Uterus (tissue), 4 donors: ENCODE measurements at places on chromosomes 2 and 18. TPM values are rescaled to one million over a fixed set of nuclear protein-coding genes. Genes with fewer than 3 reads are reported as not detected.

DNA sequence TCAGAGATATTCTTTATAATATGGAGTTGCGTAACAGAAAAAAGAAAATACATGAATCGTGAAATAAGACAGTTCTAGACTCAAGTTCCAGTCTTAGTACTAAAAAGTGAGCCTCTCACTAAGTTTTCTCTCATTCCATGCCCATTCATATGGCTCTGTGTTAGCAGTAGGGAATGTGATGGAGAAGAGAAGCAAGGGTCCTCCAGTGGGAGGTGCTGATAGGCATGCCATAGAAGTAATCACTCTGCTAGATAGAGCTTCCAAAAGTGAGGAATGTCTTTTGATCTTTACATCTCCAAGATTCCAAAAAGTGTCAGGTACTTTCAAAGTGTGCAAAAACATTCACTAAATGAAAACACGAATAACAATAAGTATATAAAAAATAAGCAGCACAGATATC, 678.4 kb downstream of the DCDC2C start:
- no peak for DNase-seq

- no peak for DNase-seq
Observed at GRCh38 chr2:173058097-173058496, 17.5 kb upstream of the MAP3K20 start.

DNA sequence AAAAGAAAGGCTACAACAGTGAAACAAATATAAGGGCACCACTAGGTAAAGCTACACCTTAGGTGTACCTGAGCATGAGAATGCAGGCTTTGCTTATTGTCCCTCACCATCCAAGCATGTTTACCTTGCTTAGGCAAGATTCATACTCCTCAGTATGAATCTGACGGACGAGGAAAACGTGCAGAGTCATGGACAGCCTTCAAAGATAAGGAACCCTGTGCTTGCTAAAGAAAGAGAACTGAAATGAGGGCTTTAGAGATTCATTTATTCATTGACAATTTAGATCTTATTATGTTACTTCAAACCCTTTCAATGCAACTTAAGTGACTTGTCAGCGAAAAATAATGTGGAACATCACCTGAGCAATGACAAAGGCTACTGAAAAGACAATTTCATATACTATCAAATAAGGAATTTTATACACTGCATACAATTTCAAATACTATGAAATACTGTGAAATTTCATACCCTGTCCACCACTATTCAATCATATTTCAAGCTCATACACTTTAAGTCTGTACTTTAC, 21.7 kb downstream of the CLASP1 start:
- no peak for DNase-seq

DNA sequence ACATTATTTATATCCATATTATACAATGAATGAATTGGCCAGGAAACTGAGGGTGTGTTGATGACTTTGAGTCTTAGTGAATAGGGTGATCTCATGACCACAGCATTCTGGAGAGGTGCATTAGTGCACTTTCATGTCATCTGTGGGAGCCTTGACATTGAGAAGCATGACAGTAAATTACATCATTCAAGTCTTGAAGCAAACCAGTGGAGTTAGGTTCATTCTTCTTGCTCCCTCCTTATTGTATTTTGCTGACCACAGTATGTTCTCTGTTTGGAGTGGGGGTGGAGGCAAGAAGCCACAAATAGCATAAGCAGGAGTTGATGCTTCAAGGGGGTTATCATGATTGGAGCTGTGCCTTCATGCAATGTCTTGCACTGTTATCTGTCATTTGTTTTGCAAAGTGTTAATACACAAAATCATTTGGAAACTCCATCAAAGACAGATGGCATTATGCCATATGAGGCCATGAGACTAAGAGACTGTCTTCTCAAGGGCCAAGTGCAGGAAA, 680.2 kb downstream of the NYAP2 start:
- DNase-seq = no peak

GRCh38 chr2:71669628-71670429, 216.5 kb downstream of the DYSF start:
- DNase-seq = no peak

- DNase-seq = no peak
Observed at GRCh38 chr2:236180831-236181453, 12.8 kb upstream of the GBX2 start.

The DUSP2 gene
- total RNA-seq = 2.6 TPM

DNA sequence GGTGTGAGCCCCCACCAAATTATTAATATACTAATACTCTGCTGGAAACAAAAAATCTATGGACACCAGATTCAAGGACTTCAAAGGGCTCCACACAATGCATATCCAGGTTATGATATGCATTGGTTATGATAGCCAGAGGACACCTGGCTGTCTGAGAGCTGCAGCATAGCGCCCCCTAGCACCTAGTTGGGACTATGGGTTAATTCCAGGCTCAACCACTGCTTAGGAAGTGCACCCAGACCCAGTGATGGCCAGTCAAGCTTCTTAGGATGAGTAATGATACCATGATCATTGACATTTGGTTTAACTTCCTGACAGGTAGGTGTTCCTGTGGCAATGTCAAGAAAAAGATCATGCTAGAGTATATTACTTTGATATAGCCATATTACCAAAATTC, 3.8 kb upstream of the FRZB start:
- DNase-seq = no peak

DNA sequence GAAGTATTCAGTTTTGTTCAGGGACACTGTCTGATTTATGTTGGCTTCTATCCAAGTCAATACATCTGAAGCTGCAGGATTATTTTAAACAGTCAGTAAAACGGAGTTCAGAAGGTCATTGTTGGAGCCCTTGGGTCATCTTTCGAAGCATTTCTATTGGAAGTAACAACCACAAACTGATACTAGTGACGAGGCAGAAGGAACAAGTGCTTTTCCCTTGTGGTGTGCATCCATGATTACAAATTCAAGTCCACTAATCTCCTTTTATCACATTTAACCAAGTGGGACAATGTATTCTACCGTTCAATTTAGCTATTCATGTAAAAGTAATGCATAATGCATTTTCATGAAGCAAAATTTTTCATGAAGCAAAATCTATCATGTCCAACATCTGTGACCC, 76.9 kb downstream of the CD226 start:
- DNase-seq = no peak

The KIF5C gene
- 0.77 TPM for total RNA-seq

The LYPD6B gene
- total RNA-seq = 9.8 TPM

The ERICH2 gene
- total RNA-seq = 2.2 TPM

The KCNG3 gene
- total RNA-seq = not detected

The TRABD2A gene
- total RNA-seq = 0.29 TPM

GRCh38 chr2:235896061-235896460, 272.1 kb downstream of the GBX2 start:
- DNase-seq = no peak

The IFT172 gene
- 58.2 TPM for total RNA-seq
